SW 1271 (cell line): ENCODE measurements at places on chromosomes 11 and 22.
A peak's percentile ranks its signal among the peaks of the same experiment; 100 is the strongest.

DNA sequence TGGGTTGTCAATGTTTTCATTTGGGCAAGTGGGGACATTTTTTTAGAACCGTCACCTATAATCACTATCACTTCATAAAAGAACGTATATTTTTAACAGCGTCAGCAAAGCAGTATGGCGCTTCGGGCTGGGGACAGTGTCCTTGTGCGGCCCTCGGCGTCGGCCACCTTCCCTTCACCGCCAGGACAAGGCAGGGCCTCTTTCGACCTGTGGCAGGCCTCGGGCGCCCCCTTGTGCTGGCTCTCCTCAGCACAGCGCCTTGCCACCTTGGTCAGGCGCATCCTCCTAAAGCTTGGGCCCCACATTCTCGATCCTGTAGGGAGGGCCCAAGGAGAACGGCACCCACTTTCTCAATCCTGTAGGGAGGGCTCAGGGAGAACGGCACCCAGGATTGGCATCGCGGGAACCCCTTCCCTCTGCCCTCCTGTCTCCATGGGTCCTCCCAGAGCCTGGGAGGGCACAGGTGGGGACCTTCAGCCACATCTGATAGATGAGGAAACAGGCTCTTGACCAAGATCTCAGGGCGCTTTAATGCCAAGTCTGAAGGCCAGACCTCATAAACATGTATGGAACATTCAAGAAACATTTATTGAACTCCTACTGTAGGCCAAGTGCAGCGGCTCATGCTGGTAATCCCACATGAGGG is 11.5 kb upstream of the FADD start:
- DNase-seq = peak; percentile 70

- peak; percentile 41 for DNase-seq
Observed at GRCh38 chr11:31236143-31236542, 133.4 kb downstream of the DCDC1 start.

DNA sequence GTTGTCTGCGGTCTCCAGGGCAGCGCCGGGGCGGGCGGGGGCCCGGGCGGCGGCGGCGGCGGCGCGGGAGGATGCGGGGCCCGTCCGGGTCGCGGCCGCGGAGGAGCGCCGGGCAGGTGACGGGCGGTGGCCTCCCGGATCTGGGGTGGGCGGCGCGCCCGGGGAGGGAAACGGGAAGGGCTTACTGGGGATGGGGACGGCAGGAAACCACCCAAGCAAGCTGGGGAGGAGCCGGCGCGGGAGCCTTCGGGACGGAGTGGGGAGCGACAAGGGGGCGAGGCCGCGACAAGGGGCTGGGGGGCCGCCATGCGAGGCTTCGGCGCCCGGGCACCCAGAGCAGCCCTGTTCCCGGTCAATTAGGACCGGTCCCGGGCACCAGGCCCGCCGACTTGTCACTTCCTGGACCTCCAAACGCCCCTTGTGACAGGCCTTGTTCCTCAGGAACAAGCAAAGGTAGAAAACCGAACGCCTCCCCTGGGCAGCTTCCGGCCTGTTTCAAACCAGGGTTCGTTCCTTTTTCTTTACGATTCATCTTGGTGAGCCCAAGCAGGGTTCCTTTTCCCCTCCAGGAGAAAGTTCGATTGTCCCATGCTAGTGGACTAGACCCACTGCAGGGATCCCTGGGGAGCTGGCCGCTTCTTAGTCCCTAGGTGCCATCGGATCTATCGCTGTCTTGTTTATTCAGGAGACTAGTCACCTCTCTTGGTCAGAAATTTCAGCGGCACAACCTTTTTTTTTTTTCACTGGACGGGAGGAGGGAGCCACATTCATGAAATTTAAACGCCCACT is 492 bp downstream of the JHY start:
- DNase-seq = peak; percentile 65

DNA sequence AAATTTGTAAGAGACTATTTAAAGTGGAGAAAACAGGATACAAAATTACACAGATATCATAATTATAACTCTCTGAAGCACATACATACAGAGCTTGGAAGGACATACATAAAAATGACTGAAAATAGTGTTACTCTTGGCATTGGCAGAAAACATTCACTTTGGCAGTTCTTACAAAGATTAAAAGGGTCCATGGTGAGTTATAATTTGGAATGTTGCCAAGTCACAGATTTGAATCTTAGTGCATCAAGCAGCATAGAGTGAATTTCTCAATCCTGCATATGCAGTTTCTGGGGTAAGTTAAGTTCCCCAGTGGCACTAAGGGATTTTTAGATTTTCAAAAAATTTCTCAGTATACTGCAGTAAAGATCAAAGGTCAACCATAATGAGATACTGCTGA is 115.9 kb downstream of the CCDC81 start:
- DNase-seq = no peak

GRCh38 chr11:13984616-13985450 is 22.3 kb downstream of the SPON1 start:
- no peak for DNase-seq

DNA sequence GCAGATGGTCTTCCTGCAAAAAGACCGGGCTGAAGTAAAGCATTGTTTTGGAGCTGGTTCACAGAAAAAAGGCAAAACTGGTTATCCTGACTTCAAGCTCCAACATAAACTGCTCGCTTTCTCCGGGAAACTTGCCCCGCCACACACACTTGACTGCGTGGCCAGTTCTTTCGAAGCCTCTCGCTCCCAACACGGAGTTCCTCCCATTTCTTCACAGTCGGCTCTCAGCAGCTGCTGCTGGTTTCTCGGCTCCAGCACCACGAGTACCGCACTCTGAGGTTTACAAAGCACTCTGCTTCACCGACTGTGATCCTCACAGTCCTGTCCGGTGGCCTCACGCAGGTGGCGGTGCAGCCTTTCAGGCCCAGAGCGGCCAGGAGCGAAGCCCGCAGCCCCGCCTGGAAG is 264 bp downstream of the CHEK1 start:
- peak; percentile 23 for DNase-seq

DNA sequence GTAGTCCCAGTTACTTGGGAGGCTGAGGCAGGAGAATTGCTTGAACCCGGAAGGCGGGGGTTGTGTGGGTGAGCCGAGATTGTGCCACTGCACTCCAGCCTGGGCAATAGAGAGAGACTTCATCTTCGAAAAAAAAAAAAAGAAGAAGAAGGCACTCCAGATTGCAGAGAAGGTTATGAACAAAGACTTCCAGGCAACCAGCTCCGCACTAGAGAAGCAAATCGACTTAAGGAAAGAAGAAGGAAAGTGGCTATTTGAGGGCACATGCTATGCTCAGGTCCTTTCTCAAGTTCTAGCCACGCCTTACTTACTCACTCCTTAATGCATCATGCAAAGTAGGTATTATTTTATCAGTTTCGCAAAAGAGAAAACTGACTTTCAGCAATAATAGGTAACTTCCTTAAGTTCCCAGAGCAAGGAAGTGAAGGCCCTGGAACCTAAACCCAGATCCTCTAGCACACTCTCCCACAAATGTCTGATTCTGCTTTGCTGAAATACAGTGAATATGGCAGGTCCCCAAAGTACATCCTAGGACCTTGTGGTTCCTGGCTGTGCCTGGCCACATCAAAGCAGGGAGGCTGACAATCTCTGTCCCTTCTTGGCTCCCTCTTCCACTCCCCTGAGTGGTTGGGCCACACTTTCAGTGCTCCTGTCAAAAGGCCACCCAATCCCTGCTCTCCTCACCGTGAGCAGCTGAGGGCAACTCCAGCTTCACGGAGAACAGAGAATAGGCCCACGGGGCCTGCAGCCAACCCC is 14.2 kb downstream of the CD3E start:
- no peak for DNase-seq

DNA sequence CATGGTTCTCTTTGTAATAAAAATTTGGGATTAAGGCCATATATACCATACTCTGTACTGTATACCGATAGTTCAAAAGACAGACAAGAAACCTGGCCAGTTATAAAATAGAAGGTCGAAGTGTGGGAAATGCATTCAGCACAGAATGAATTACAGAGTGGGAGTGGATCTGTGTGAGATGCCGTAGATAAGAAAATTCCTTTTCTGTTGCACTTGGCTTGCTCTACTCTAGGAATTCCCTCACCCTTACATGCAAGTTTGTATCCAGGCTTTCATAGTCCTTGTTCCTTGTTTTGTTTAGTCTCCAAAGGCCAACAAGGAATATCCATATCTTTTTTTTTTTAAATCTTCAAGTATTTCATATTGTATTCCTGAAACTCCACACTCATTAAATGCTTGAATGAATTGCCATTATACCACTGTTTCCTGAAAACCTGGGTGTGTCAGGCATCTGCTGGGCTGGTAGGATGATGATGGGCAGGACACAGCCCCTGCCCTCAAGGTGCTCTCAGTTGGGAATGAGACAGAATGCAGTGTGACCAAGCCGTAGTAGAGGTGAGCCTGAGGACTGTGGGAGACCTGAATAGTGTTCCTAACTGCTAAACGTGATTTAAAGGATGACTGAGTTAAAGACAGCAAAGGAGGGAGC is 53.5 kb downstream of the TEAD1 start:
- no peak for DNase-seq

DNA sequence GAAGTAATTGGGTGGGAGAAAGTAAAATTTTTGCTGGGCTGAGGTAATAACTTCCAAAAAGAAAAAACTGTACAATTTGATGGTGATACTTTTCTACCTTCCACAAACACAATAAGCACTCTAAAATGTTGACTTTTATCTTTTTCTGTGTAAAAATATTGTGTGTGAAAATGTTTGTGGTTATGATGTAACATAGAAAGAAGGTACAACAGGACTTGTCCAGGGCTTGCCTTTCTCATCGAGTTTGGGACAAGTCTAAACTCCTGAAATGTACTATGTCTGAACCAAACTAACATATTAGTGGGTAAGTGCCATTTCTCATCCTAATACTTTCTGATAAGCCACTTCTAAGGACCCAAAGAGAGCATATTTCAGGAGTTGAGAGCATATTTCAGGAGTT is 174.2 kb upstream of the PDGFD start:
- DNase-seq = no peak

GRCh38 chr22:39471381-39472141 is 14.7 kb downstream of the MGAT3 start:
- no peak for DNase-seq

- no peak for DNase-seq
Observed at GRCh38 chr11:7896009-7896785, 34.9 kb downstream of the OR10A6 start.

DNA sequence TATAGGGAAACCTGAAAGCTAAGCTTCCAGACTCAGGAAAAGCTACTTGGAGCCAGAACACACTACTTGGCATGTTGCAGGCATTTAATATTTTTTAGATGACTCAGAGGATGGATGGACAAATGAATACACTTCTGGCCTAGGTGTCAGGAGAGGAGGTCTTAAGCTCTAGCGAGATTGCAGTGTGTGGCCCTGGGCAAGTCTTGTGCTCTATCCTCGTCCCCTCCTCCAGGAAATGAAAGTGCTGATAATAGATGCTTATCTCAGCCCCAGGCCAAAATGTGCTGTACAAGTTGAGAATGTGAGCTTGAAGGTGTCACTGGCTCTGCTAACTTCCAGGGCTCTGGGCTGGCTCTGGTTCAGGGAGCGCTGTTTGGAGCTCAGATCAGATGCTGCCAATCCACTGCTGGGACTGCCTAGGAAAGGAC is 136.3 kb downstream of the PKNOX2 start:
- peak; percentile 65 for DNase-seq

- no peak for DNase-seq
Observed at GRCh38 chr11:134639586-134640330, 227.7 kb upstream of the B3GAT1 start.

- DNase-seq = no peak
Observed at GRCh38 chr11:119496469-119496868, 73.5 kb upstream of the THY1 start.

- DNase-seq = no peak
Observed at GRCh38 chr11:128717516-128717915, 23.6 kb downstream of the FLI1 start.

GRCh38 chr22:28249402-28249801 is 330.3 kb upstream of the PITPNB start:
- no peak for DNase-seq

DNA sequence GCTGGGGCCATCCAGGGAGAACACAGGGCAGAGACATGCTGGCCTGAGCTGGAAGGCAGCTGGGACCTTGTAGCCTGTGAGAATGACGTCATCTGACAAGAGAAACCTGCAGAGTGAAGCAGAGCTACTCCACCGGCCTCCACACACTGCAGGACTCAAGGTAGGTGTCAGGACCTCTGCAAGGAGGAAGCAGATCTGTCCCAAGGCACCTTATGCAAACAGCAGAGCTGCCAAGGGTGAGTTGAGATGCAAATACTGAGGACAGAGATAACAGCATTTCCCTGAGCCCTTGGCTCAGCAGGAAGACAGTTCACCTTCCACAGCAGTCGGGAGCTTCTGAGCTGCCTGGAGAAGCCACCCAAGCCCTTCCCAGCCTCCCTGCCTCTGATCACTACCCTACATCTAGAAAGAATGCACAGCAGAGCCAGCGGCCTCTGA is 51.9 kb upstream of the IGSF9B start:
- no peak for DNase-seq

DNA sequence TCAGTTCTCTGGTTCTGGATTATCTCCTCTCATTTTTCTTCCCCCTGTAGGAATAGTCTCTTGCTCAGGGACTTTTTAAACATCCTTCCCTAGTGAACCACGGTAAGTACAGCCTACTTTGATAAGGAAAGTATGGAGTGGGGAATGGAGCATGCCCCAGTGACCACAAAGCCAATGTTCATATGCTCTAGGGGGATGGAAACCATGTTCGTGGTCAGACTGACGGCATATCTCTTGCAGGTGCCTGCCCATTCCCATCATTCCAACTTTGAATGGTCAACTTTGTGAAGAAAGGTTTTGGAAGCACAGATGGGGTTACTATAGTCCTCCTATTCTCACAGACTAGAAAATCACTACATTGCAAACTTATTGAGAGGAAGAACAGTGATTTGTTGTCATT is 332.5 kb upstream of the NCAM1 start:
- DNase-seq = no peak

DNA sequence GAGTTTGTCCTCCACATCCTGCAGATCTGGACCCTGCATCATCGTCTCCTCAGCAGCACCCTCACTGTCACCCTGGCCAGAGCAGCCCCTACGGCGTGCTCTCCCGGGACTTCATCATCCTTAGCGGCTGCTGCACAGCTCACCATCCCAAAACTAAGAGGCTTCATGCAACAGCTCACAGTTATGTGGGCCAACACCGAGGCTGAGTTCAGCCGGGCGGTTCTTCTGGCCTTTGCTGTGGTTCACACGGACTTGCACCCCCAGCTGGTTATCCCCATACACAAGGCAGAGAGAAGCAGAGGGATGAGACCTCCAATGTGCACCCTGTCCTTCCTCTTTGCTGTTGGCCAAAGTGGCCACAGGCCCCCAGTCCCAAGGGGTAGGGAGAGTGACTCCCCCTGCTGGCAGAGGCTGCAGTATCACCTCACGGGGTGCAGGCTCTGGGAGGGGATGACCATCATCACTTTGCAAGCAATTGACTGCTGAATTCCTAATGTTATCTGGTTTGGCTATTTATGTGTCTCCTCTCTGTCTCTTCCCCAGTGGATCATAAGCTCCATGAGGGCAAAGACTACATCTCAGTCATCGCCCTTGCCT is 276.8 kb downstream of the BRD1 start:
- no peak for DNase-seq

DNA sequence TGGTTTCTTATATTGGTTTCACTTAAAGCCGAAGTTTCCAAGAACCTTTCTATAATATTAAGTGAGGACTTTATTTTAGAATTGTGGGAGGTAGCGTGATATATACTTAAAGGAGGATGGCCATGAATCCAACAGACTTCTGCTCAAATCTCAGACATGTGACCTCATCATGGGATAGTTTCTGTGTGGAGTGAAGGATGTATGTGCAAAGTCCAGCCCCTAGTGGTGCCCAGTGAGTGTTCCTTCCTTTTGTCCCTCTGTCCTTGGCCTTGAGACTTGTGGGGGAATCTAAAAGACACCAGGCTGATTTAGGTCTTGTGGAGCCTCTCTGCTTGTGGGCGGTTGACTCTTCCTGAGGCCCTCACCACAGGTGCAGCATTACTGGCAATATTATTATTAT is 43.7 kb downstream of the BARX2 start:
- DNase-seq = no peak
